Right renal cortex interstitium (tissue), 3 donors: ENCODE measurements at places on chromosomes 2 and 18. TPM values are rescaled to one million over a fixed set of nuclear protein-coding genes. Genes with fewer than 3 reads are reported as not detected.

Gene BOD1L2
- not detected for polyA plus RNA-seq

Gene FLACC1
- polyA plus RNA-seq: 2.3 TPM

Gene KCTD1
- 77.8 TPM for polyA plus RNA-seq

Gene TUBA4B
- 1.4 TPM for polyA plus RNA-seq

Gene HOXD13
- polyA plus RNA-seq: 0.17 TPM

Gene DPYSL5
- 5.0 TPM for polyA plus RNA-seq
